ENCODE measurements at places on chromosomes 2 and 18.

DNA sequence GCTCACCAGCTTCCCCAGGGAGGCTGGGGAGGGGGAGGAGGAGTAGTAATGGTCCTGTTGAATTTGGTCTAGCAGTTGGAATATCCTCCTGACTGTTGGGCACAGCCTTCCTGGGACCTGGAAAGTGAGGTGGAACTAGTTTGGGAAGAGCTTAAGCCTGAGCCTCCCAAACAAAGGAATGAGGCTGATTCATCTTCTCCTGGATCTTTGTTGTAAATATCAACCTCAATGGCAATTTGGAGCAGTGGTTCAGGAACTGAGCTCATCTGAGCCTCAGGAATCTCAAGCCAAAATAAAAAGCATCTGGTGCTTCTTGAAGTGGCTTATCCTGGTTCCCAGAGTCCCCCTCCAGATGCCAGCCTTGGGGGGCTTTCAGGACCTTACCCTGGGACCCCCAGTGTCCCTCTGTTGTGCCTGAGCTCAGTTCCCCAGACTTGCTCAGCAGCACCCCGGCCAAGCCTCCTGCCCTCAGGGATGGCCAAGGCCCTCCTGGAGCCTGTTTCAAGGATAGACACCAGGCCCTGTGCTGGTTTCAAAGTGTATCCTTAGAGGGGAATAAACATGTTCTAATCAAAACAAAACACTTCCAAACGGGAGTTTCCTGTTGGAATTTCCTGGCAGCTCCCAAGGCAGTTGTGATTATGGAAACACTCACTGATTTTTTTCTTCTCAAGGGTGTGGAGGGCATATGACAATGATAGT, 112.6 kb downstream of the DDX1 start:
- no peak for DNase-seq

- DNase-seq = no peak
These were observed 751.2 kb upstream of the NRXN1 start for GRCh38 chr2:51782921-51783765.

- peak; percentile 56 for DNase-seq
These were observed 207.5 kb downstream of the SPP2 start for GRCh38 chr2:234257859-234258561.

DNA sequence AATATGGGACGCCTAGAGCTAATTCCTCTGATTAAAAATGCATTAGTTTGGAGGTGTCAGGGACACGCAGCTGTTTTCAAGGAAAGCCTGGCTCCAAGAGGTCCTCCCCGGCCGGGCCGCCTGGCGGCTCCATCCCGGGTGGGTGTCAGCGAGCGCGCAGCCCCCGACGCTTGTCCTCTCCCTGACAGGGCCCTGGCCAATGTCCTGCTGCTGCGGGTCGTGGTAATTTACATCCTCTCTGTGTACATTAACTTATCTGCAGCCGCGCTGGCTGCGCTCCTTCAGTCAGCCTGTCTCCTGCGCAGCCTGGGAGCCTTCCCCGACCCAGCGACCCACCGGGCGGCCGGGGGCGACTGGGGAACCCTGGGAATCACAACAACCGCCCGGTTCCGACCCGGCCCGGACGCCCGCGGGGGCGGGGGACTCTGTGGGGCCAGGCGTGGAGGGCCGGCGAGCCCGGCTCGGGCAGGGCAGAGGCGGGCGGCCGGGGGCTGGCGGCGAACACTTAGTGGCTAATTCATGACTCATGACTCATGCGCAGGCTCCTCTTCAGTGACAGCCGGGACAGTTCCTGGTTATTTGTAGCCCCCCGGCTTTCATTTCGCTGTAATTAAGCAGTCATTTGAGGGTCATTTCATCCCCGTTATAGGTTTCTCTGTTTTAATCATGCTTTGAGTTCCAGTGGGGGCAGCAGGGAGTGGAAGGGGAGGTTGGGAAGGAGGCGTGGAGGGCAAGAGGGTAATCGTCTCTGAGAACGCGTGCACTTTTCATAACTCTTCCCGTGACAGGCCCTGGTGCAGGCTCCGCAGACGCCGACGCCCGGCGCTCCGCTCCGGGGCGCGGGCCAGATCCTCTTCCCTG, 141.9 kb upstream of the CTAGE1 start:
- peak; percentile 38 for DNase-seq

- DNase-seq = peak; percentile 60
These were observed 96.4 kb downstream of the USP40 start for GRCh38 chr2:233470011-233470687.

All from left colon (tissue), 2 donors.